ENCODE measurements at places on chromosomes 4 and X. TPM values are rescaled to one million over a fixed set of nuclear protein-coding genes. Genes with fewer than 3 reads are reported as not detected.

DNA sequence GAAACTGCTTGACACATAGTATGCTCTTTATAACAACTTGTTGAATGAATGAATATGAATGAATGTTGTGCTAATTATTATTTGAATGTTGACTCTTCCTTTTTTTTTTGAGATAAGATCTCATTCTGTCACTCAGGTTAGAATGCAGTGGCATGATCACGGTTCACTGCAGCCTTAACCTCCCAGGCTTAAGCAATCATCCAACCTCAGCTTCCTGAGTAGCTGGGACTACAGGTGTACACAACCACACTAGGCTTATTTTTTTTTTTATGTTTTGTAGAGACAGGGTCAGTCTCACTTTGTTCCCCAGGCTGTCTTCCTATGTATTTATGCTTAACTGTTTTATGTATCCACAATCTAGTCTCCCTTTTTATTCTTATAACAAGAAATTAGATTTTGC lies 114.7 kb upstream of the WDFY3 start:
- no peak for DNase-seq

DNA sequence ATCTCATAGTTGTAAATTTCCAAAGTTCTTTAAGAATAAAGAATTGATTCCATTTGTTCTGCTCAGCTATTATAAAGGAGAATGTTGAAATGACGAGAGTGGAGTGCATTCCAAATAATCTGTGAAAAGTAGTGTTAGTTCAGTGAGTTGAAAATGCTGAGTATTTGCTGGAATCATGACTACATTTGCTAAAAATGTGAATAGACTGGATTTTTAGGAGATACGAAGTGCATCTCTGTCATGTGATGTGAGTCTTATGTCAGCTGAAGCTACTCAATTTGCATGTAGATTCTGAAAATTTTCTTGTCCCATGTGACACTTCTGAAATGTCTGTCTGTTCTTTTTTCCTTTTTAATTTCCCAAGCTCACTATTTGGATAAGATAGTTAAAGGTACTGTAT lies 206.0 kb downstream of the DCTD start:
- DNase-seq: no peak

DNA sequence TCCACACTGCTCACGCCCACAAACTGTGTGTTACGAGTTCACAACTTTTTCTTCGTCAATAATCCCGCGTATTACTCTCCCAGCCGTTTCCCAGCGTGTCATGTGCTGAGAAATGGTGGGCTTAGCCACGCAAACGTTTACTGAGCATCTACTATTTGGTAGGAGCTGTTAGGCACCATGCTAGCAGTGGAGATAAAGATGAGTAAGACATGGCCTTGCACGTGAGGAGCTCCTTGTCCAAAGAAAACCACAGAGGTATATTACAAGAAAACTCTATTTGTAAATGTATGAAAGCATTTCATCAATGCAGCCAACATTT lies 821 bp upstream of the TMEM128 start:
- no peak for DNase-seq

The SCRG1 gene
- not detected for total RNA-seq

Data from T-helper 17 cell (primary cell).